ENCODE measurements at places on chromosomes 4 and X.

DNA sequence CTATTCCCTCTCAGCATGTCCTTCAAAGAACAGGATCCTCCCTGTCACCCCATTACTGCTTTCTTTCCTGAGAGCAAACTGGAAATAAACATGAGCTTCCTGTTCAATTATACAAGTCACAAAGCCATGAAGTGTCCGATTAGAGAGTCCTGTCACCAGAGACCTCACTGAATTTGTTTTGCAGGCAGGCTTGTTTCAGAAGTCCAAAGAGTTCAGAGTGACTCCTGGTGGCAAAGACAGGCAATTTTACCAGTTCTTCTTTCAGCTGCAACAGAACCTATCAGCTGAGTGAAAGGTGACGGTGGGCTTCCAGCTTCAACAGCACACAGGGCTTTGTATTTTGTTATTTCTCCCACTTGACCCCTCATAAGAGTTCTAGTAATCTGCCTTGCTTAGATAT is 6.4 kb downstream of the ELK1 start:
- no peak for DNase-seq

- DNase-seq: peak; percentile 47
Observed at GRCh38 chr4:57426779-57427395, 316.7 kb upstream of the IGFBP7 start.

DNA sequence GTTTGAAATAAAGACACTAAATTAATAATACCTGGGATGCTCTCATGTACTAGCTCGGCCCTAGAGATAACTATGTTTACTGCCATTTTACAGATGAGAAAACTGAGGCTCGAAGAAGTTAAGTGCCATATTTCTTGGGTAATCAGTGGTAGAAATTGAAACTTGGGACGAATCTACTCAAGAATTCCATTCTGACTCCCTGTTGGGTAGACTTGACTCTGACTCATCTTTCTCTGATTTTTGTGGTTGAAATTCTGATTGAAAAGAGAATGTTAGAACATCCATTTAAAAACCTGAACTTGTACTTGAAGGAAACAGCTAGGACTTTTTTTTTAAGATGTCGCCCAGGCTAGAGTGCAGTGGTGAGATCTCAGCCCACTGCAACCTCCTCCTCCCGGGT is 50.1 kb upstream of the NSUN7 start:
- DNase-seq: no peak

- no peak for DNase-seq
Observed at GRCh38 chr4:121255986-121256750, 92.0 kb upstream of the TNIP3 start.

GRCh38 chr4:1246901-1247863 is 1.7 kb downstream of the CTBP1 start:
- DNase-seq: no peak

- no peak for DNase-seq
Observed at GRCh38 chr4:33696586-33696985, 2547.7 kb downstream of the ARAP2 start.

GRCh38 chr4:152197211-152197610 is 338.7 kb downstream of the FBXW7 start:
- DNase-seq: no peak

- DNase-seq: no peak
Observed at GRCh38 chr4:142331646-142332045, 514.5 kb downstream of the INPP4B start.

DNA sequence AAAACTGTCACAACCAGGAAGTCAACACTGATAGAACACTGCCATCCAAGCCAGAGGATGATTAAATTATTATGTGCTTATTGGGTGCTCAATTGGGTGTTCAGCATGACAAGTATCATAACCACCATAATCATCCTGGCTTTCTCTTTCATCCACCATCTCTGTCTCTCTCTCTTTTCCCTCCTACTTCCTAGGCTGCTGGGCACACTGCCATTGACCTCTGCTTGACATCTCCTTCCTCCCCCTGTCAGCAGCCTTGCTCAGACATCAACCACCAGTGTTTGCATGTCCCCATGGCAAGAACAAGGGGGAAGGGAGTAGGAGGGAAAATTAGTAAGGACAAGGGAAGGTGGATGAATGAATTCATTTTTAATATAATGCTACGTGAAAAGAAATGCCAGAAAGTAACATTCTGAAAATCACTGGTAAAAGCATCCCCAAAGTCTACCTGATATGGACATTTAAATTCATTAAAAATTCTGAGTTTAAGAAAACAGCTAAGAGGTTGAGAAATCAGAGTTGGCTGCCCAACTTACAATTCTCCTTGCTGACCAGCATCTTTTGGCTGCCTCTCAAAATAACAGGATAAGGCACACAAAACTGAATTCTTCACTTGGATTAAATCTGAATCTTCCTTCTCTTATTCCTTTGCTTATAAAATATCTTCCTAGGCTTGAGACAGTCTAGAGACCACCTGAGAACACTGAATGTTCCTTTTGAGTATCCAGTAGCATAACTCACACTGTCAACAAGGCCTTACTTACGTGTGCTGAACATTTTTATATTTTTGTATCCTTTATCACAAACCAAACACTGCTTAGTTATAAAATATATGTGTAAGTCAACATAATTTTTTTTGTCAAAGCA is 48.5 kb downstream of the SNCA start:
- peak; percentile 45 for DNase-seq

GRCh38 chr4:80138551-80139538 is 58.5 kb upstream of the PRDM8 start:
- DNase-seq: no peak

DNA sequence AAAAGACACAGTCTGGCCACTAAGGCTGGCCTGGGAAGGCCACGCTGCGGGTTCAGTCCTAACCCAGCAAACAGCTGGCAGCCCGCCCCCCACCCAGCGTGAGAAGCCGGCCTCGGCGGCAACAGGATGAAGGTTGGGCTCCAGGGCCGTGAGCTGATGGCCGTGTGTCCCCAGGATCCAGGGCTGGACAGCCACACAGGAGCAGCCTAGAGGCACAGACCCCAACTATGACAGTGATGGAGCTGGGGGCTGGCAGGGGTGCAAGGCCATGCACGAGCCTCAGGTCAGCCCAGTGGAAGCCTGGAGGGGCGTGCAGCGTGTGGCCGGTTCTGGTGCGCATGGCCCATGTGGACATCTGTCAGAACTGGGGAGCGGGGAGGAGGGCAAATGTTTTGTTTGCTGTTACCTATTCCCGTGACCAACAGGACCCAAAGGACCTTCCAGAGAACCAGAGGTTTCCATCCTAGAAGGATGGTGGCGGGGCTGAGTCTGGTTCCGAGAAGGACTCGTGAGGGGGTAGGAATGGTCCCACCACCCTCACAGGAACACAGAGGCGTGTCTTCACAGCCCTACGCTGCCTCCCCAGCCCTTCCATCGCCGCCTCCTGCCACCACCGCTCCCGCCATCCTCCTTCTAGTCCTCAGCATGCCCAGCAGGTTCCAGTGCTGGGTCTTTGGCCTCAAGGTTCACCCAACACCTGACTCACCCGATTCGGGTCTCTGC is 46.5 kb downstream of the ZFYVE28 start:
- DNase-seq: no peak

DNA sequence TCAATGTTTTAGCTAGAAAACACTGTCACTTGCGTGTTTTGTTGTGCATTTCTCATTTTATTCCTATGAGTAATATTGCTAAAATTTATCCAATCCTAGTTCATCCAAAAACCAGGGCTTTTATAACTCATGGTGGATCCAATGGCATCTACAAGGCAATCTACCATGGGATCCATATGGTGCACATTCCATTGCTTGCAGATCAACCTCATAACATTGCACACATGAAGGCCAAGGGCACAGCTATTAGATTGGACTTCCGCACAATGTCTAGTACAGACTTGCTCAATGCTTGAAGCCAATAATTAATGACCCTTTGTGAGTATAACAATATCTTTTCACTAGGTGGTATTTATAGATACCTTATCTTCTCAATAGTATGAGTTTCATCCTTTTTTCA is 57.2 kb upstream of the UGT2B7 start:
- no peak for DNase-seq

GRCh38 chr4:99362768-99363167 is 10.2 kb upstream of the ADH1C start:
- DNase-seq: no peak

DNA sequence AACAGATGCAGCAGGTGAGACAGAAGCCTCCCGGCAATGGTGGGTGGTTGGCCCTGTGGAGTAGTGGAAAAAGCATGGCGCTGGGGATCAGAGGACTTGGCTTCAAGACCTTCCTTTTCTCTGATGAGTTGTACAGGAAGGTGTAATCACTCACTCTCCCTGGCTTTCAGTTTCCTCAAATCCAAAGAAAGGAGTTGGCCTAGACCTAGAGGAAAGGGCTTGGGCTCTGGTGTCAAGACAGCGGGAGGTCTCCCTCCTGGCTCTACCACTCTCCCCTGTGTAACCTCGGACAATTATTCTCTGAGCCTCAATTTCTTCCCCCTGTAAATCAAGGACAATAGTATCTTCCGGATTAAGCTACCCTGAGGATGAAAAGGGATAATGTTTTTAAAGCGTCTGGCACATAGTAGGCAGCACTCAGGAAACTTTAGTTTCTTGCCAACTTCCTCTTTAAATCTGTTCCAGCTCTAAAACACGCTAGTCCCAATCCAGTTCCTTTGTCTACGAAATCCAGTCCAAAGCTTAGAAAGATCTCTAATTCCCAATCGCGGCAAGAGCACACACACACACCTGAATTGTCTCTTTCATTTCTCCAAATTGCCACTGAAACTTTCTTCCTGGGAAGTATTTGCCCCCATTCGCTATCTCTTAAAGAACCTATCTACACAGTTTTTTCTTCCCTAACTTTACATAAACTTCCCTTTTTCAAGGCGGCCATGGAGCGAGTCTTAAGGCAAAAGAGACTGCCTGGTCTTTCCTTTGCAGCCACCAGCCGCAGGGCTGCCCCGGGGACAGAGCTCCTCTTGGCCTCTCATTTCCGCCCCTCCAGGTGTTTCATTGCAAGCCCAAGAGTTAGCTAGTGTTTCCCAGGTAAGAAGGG is 29.9 kb upstream of the GPC4 start:
- DNase-seq: peak; percentile 70

DNA sequence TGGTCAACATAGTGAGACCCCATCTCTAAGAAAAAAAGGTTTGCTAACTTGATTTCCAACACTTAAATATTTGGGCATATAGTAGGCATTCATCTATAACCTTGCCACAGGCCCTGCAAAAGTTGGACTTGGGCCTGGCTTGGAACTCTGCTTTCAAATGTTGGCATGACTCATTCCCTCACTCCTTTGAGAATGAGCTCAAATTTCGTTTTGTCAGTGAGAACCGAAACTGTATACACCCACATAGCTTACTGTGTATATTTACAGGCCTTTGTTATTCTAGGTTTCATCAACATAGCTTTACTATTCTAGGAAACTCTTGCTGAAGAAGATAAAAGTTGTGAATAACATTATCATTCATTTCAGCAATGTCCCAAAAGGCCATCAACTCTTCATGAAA is 88.7 kb upstream of the ELOVL6 start:
- no peak for DNase-seq

- DNase-seq: no peak
Observed at GRCh38 chr4:98611677-98612317, 46.6 kb downstream of the TSPAN5 start.

DNA sequence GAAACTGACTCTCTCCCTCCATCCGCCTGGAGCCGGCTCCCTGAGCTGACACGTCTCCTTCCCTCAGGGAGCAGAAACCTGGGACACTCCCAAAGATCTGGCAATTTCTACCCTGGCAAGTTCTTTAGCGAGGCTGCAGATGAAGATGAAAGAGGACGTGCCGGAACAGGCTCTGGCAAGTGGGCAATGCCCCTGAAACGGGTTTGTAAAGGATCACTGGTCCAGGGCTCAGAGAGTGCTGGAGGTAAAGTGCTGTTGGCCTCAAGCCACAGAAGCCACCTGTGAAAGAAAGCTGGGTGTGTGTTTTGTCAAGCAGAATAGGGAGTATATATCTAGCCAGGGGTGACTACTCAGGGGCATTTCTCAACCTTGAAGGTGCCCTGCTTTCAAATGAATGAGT is 131.4 kb upstream of the ATP6AP2 start:
- no peak for DNase-seq

- no peak for DNase-seq
Observed at GRCh38 chr4:77438549-77438948, 167.1 kb upstream of the CXCL13 start.

DNA sequence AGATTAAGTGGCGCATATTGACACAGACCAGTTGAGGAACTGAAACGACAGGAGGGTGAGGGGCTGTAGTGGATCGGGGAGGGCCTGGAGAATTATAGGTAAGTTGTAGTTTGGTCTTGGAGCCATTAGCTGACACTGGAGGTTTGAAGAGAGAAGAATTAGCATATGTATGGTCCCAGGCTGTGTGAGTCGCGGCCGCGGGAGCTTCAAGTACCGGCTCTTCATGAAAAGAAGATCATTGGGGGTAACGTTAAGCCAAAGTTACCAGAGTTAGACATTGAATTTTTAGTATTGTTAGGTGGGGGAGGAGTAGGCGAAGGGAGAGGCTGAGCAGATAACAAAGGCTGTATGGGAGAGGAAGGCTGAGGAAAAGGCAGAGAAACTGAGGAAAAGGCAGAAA is 56.5 kb downstream of the ZNF674 start:
- DNase-seq: no peak

GRCh38 chr4:141448490-141448889 is 187.9 kb upstream of the IL15 start:
- no peak for DNase-seq

DNA sequence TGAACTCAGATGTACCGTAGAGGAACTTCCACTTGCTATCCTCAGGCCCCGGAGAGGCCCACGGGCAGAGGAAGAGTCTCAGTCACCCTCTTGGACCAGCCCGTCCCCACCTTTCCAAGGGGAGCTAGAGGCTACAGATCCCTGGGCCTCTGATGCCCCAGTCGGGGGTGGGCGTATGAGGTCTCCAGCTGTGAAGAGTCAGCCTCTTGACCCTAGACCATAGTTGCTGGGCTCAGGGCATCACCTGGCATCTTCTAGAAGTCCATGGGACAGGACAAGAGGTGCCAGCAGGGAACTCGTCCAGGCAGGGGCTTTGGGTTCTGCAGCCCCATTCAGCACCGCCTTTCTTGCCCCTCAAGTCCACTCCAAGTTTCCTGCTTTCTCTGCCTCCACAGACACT is 11.6 kb downstream of the SASH3 start:
- no peak for DNase-seq

DNA sequence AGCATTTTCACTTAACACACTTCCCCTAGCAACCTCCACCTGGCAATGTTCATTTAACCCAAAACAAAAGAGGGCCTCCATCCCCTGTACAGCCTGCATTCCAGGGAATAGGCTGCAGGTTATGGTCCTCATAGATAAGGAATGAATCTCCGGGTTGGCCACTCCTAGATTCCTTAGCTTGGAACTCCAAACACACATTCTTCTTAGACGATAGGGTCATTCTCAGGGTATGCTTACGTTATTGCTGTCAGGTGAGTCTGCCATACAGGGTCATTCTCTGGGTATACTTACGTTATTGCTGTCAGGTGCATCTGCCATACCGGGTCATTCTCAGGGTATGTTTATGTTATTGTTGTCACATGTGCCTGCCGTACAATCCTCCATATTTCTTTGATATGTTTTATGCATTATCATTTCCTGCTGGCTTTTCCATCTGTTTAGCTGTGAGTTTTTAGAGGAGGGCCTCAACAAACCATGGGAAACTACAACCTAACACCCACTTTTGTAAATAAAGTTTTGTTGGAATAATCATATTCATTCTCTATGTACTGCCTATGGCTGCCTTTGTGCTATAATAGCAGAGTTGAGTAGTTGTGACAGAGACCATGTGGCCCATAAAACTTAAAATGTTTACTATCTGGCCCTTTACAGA is 8.2 kb upstream of the AFF1 start:
- no peak for DNase-seq

- no peak for DNase-seq
Observed at GRCh38 chr4:10590896-10591295, 93.7 kb downstream of the CLNK start.

GRCh38 chr4:33493231-33493630 is 2751.1 kb downstream of the ARAP2 start:
- no peak for DNase-seq
